ENCODE measurements at places on chromosomes 12 and 14. TPM values are rescaled to one million over a fixed set of nuclear protein-coding genes. Genes with fewer than 3 reads are reported as not detected.

Gene IFI27L1
- total RNA-seq: 9.3 TPM

Gene EID3
- 35.5 TPM for total RNA-seq

Gene KRT82
- not detected for total RNA-seq

Gene DPPA3
- not detected for total RNA-seq

Gene DTX1
- not detected for total RNA-seq

Gene PIWIL1
- not detected for total RNA-seq

Gene KSR2
- 1.7 TPM for total RNA-seq

Gene PRPH
- 0.14 TPM for total RNA-seq

Gene TBC1D30
- total RNA-seq: 29.1 TPM

Gene GARIN6
- not detected for total RNA-seq

Gene POP5
- total RNA-seq: 24.6 TPM

Gene IGF1
- under 0.01 TPM for total RNA-seq

Gene DDIT3
- 6.3 TPM for total RNA-seq

Gene INSM2
- not detected for total RNA-seq

Gene KRT85
- total RNA-seq: not detected

Gene LRP10
- total RNA-seq: 101 TPM

Gene TDRD9
- 1.1 TPM for total RNA-seq

Gene CIDEB
- total RNA-seq: 2.7 TPM

Gene FITM1
- total RNA-seq: 0.27 TPM

Gene RNFT2
- 6.0 TPM for total RNA-seq

Gene AKAP5
- 0.53 TPM for total RNA-seq

Gene KCNA5
- total RNA-seq: not detected

Gene IL23A
- total RNA-seq: not detected

Gene GPR84
- not detected for total RNA-seq

Gene GPRC5A
- 48.8 TPM for total RNA-seq

Gene VWF
- 1,119 TPM for total RNA-seq

Gene FAM90A1
- total RNA-seq: not detected

Gene KLC1
- total RNA-seq: 299 TPM

Gene CMTM5
- total RNA-seq: not detected

Gene NTF3
- total RNA-seq: not detected

Gene C12orf54
- not detected for total RNA-seq

Gene HHIPL1
- 0.80 TPM for total RNA-seq

Gene FOXG1
- 0.07 TPM for total RNA-seq

Gene APOF
- not detected for total RNA-seq

Gene EPYC
- not detected for total RNA-seq

Gene BIN2
- total RNA-seq: not detected

Gene CCDC92
- 14.1 TPM for total RNA-seq

Gene MBIP
- total RNA-seq: 16.0 TPM

Gene CCND2
- total RNA-seq: 80.8 TPM

Gene SAMD15
- 1.7 TPM for total RNA-seq

Gene HOXC12
- not detected for total RNA-seq

Gene MCRS1
- total RNA-seq: 66.4 TPM

Gene HOXC9
- total RNA-seq: 0.22 TPM

Gene TMEM233
- 4.1 TPM for total RNA-seq

Measured in thoracic aorta endothelial cell (primary cell).